Stimulated activated CD4-positive, alpha-beta T cell treated with anti-CD3 and anti-CD28 coated beads, Interleukin-4, amount 100 ng/mL, for 48 hours (primary cell): ENCODE measurements at places on chromosomes 6 and 20.

DNA sequence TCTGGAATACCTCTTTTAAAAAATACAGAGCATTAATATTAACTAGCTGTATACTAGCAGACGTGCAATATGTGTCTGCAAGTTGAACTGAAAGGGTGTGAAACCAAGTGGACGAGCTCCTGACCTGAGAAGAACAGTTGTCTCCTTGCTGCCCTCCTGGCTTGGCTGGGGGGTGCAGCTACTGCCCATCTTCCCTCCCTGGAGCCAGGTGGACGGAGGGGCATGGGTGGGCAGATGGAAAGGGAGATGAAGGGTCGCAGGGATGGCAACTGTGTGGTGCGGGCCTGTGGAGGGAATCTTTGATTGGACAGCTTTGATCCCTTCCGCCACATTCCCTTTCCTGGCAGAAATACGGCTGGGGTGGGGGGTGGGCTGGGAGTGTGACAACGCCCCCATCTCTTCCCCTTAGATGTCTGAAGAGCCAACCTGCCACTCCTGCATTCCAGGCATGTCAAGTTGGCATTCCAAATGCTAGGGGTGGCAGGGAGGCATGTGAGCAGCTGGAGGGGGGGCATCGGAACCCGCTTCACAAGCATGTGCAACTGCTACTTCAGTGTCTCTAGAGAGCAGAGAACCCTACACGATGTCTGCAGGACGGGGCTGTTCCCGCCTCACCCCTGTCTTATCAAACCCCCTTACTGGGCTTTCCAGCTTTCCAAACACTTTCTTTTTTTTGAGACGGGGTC, 37.3 kb downstream of the SRSF3 start:
- DNase-seq: no peak

DNA sequence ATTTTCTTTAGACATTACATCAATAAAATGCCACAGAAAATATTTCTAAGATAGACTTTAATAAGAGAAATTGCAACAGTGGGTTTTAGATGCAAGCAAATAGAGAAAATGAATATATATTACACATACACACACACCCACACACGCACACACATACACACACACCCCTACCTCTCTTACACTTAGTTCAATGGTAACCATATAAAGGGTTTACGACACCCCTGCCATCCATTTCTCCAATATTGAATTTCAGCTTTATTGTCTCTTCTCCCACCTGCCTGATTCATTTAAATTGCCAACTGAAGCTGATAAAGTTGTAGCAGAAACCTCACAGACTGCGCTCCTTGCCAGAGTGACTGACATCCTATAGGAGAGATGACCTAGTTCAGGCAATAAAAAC, 154.6 kb downstream of the ADAT2 start:
- no peak for DNase-seq

- DNase-seq: peak; percentile 46
Measured at GRCh38 chr6:593139-593906, 63.6 kb downstream of the HUS1B start.

DNA sequence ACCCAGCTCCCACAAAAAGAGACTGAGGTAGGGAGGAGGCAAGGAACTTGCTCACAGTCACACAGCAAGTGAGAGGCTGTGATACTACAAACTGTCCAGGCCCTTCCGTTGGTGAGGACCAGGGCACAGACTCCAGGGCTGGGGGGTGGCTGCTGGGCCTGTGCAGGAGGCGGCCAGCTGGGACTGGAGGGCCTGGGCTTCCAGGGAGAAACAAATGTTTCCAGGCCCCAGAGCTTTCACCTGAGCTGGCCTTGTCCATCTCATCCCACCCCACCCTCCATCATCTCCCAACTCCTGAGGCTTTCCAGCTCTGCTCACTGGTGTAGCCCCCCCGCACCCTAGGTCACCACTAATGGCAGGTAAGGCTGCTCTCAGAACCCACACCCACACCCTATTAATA, 86.0 kb downstream of the GRM4 start:
- DNase-seq: no peak

GRCh38 chr6:84422380-84422968, 195.0 kb upstream of the CEP162 start:
- peak; percentile 1 for DNase-seq
